Activated CD4-positive, alpha-beta memory T cell treated with anti-CD3 and anti-CD28 coated beads for 36 hours (primary cell): ENCODE measurements at places on chromosomes 4 and X. TPM values are rescaled to one million over a fixed set of nuclear protein-coding genes. Genes with fewer than 3 reads are reported as not detected.

The CXCL10 gene
- total RNA-seq: 0.36 TPM

The TMPRSS11E gene
- not detected for total RNA-seq

The XAGE2 gene
- not detected for total RNA-seq

The ZFP42 gene
- not detected for total RNA-seq

The SSX2B gene
- not detected for total RNA-seq

The BEX1 gene
- total RNA-seq: 0.45 TPM

The TACR3 gene
- not detected for total RNA-seq

The NAT8L gene
- 0.29 TPM for total RNA-seq

The PPBP gene
- not detected for total RNA-seq

The IL21 gene
- 65.1 TPM for total RNA-seq

The CXCL8 gene
- 0.81 TPM for total RNA-seq

The TRIM2 gene
- total RNA-seq: 2.9 TPM

The FOXR2 gene
- not detected for total RNA-seq

The NDP gene
- not detected for total RNA-seq

The CSN3 gene
- not detected for total RNA-seq

The CLDN2 gene
- total RNA-seq: not detected

The CXCL1 gene
- total RNA-seq: not detected

The CUL4B gene
- 39.4 TPM for total RNA-seq

The TMPRSS11A gene
- not detected for total RNA-seq

The RBM47 gene
- total RNA-seq: 2.6 TPM

The SLC38A5 gene
- 73.0 TPM for total RNA-seq

The CTAG1A gene
- total RNA-seq: not detected

The DMRTC1 gene
- not detected for total RNA-seq

The FRMD7 gene
- not detected for total RNA-seq

The GC gene
- not detected for total RNA-seq

The HMGN5 gene
- total RNA-seq: 5.4 TPM
